ENCODE measurements at places on chromosomes 4 and X.

- DNase-seq: peak; percentile 5
Measured at GRCh38 chrX:40104630-40104984, 6.8 kb upstream of the BCOR start.

DNA sequence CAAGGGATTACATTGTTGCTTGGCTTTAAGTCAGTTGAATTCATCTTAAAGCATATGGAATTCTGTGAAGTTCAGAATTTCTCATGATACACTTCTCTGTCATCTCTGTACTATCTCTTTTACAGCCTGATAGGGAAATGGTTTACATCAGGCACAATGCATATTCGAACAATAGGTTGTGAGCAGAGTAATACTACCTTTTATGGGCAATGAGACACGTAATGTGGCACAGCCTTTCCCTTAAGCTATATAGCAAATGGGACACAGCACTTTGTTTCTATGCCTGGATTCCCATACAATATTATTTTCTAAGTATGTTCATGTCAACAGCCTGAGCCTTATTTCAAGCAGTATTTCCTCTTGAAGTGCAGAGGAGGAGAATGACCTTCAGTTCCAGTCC, 58.4 kb downstream of the SYNPO2 start:
- DNase-seq: no peak

GRCh38 chrX:26146024-26146423, 7.9 kb downstream of the MAGEB18 start:
- no peak for DNase-seq

- no peak for DNase-seq
Measured at GRCh38 chr4:189769131-189769530, 171.5 kb upstream of the FRG1 start.

DNA sequence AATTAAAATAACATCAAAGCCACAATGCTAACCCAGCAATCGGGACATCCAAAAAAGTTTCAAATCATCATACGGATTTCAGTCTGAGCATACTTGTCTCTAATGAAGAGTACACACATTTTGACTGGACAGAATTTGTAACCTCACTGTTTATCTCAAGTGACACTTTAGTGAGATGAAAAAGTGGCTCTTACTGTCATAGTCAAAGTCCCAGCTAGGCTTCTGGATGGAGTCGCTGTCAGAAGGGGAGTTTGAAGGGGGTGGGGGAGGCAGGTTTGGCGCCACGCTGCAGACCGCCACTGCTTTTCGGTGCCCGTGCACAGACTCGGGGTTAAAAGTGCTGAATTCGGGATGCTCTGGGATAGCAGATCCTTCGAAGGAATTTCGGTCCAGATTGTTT, 41.0 kb upstream of the MTNR1A start:
- no peak for DNase-seq

- no peak for DNase-seq
Measured at GRCh38 chr4:76569706-76570105, 134.7 kb downstream of the SHROOM3 start.

DNA sequence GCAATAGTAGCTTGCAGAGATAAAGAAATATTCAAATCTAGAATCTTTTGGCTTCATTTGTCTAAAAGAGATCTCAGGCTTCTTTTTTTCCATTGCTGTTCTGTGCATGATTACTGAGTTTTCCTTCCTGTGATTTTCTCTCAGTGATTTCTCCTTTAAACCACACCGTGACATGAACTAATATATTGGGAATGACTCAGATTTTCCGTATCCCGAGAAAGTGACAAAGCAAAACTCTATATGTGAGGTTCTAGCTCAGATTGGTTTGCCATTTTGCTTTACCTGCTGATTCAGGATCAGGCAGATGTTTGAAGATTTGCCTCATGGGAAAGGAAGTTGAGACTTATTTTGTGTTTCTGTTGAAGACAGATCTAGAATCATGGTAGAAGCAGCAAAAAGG, 59.4 kb downstream of the MTHFD2L start:
- no peak for DNase-seq

GRCh38 chrX:137031039-137031438, 2.8 kb downstream of the GPR101 start:
- DNase-seq: no peak

Data from SW 1271 (cell line).